T-cell (primary cell): ENCODE measurements at places on chromosomes 12 and 14.

- H3K4me1 ChIP-seq, result no peaks in the 10 kb centered on the region
- H3K4me3 ChIP-seq, result no peak overlapping the region
- no peak for DNase-seq
- H3K36me3 ChIP-seq, result no peaks in the 10 kb centered on the region
Observed at GRCh38 chr12:25480145-25480544, 72.9 kb downstream of the LMNTD1 start.

DNA sequence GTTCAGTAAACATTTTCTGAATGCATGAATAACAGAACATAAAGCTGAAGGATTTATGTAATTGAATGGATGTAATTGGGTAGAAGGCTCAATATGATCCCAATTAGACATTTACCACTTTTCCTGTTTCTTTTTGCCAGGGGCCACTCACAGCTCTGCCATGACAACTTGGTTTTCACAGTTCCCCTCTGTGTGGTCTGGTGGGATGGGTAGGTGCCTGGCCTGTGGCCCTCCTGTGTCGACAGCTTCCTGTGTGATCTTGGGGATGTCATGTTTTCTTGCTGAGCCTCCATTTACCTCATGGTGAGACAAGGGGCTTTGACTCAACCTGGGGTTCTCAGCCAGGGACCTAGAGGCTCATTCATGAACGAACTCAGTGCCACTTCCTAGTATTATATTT, 12.6 kb upstream of the SERPINA10 start:
- no peak overlapping the region for H3K4me3 ChIP-seq
- DNase-seq, result no peak
- H3K27me3 ChIP-seq, result no peaks in the 10 kb centered on the region
- H3K27ac ChIP-seq, result no peak overlapping the region

DNA sequence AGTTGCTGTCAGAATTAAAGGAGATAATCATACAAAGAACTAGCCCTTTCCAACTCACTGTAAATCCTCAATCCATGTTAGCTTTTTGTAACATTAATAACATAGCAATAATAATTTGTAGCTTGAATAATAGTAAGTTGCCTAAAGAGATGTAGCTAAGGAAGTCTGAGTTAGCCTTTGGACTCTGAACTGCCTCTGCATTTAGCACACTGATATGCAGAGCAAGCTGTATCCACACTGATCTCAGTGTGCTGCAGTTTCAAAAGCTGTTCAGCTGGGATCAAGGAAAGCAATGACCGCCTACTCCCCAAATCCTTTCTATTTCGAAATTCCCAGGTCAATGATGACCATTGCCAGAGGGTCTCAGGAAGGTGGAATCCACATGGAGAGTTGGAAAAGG, 99.3 kb upstream of the IFNG-AS1 start:
- H3K4me3 ChIP-seq, result no peak overlapping the region
- H3K27ac ChIP-seq, result no peak overlapping the region
- H3K36me3 ChIP-seq, result no peaks in the 10 kb centered on the region
- no peak for DNase-seq

GRCh38 chr12:54977155-54977554, 7.4 kb downstream of the TESPA1 start:
- DNase-seq, result no peak
- H3K27ac ChIP-seq, result peak overlapping the region; percentile 13
- no peaks in the 10 kb centered on the region for H3K27me3 ChIP-seq
- H3K36me3 ChIP-seq, result no peaks in the 10 kb centered on the region

DNA sequence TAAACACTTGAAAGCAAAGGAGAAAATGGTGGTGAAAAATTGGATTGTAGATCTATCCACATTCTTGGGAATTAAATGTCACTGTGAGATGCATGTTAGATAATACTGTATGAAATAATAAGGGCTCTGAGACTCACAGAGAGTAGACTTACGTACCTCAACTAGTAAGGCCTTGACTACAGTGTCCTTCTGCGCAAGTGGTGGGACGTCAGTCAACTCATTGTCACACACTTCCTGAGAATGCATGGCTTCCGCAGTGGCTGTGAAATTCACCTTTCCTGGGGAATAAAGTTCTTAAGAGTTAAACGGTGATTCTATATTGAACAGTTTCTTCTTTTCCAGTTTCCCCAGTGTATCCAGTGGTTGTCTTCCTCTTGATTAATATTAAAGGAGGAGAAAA, 32.6 kb upstream of the PZP start:
- no peaks in the 10 kb centered on the region for H3K4me1 ChIP-seq
- no peak for DNase-seq
- H3K4me3 ChIP-seq, result no peak overlapping the region
- peak overlapping the region; percentile 45 for H3K27ac ChIP-seq
- no peaks in the 10 kb centered on the region for H3K36me3 ChIP-seq

- no peak overlapping the region for H3K4me3 ChIP-seq
- no peak for DNase-seq
- H3K27ac ChIP-seq, result no peak overlapping the region
- no peaks in the 10 kb centered on the region for H3K36me3 ChIP-seq
Observed at GRCh38 chr14:68501614-68502052, 291.2 kb downstream of the ZFP36L1 start.

GRCh38 chr14:97655169-97655948, 858.2 kb downstream of the VRK1 start:
- no peaks in the 10 kb centered on the region for H3K36me3 ChIP-seq
- no peaks in the 10 kb centered on the region for H3K27me3 ChIP-seq
- no peak for DNase-seq
- H3K27ac ChIP-seq, result no peak overlapping the region
- H3K4me1 ChIP-seq, result no peaks in the 10 kb centered on the region

- no peak overlapping the region for H3K27ac ChIP-seq
- H3K27me3 ChIP-seq, result no peaks in the 10 kb centered on the region
- H3K36me3 ChIP-seq, result no peaks in the 10 kb centered on the region
- no peak overlapping the region for H3K4me3 ChIP-seq
Observed at GRCh38 chr12:66210840-66211239, 21.8 kb downstream of the IRAK3 start.

DNA sequence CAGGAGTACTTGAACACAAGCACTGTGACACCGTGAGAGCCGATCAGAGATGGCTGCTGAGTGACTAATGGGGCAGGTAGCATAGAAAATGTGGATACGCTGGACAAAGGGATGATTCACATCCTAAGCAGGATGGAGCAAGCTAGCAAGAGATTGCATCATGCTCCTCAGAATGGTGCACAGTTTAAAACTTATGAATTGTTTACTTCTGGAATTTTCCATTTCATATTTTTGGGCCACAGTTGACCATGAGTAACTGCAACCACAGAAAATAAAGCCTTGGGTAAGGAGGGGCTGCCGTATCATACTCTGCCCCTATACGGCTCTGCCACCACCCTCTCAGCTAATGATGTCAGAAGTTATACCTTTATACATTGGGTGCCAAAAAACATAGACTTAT, 23.3 kb upstream of the MARK3 start:
- no peaks in the 10 kb centered on the region for H3K36me3 ChIP-seq
- no peaks in the 10 kb centered on the region for H3K27me3 ChIP-seq
- no peaks in the 10 kb centered on the region for H3K4me1 ChIP-seq
- H3K27ac ChIP-seq, result no peak overlapping the region

DNA sequence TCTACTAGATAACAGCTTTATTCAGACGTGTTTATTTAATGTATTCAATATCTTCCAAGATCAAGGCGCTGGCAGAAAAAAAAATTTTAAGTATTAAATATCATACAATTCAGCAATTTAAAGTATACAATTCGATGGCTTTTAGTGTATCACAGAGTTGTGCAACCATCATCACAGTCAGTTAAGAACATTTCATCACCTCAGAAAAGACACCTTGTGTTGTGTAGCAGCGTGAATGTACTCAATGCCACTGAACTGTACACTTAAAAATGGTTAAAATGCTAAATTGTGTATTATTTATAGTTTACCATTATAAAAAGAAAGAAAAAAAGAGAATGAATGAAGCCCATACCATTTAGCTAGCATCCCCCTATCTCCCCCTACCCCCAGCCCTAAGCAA, 96.4 kb downstream of the RIN3 start:
- peaks cover 2% of the 10 kb centered on the region for H3K36me3 ChIP-seq
- H3K27ac ChIP-seq, result no peak overlapping the region
- H3K4me3 ChIP-seq, result no peak overlapping the region
- H3K27me3 ChIP-seq, result no peaks in the 10 kb centered on the region
- no peak for DNase-seq

DNA sequence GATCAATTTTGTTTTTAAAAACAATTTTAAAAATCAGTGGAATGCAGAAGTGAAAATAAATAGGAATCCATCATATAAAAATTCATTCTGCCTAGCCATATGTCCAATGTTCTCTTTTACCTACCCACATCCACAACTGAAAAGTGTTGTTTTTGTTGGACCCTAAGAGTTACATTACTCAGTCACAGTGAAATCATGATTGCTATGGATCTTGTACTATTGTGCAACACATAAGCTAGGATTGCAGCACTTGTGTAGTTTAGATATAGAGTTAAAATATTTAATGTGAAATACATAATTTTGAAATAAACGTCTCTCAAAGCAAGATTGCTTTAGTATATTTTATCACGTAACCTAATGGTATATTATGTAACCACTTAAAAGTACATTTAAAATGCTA, 213.3 kb upstream of the CLEC14A start:
- H3K27me3 ChIP-seq, result peaks cover 8% of the 10 kb centered on the region
- H3K4me1 ChIP-seq, result no peaks in the 10 kb centered on the region
- no peak overlapping the region for H3K27ac ChIP-seq
- H3K4me3 ChIP-seq, result no peak overlapping the region
- DNase-seq, result no peak

- DNase-seq, result no peak
- no peaks in the 10 kb centered on the region for H3K27me3 ChIP-seq
- no peak overlapping the region for H3K27ac ChIP-seq
- no peaks in the 10 kb centered on the region for H3K36me3 ChIP-seq
- no peaks in the 10 kb centered on the region for H3K4me1 ChIP-seq
Observed at GRCh38 chr12:58741226-58741625, 179.1 kb downstream of the LRIG3 start.

- no peak overlapping the region for H3K4me3 ChIP-seq
- no peaks in the 10 kb centered on the region for H3K27me3 ChIP-seq
- H3K27ac ChIP-seq, result peak overlapping the region; percentile 84
- peaks cover 14% of the 10 kb centered on the region for H3K4me1 ChIP-seq
Observed at GRCh38 chr12:9708853-9709252, 24.0 kb downstream of the CLECL1 start.

DNA sequence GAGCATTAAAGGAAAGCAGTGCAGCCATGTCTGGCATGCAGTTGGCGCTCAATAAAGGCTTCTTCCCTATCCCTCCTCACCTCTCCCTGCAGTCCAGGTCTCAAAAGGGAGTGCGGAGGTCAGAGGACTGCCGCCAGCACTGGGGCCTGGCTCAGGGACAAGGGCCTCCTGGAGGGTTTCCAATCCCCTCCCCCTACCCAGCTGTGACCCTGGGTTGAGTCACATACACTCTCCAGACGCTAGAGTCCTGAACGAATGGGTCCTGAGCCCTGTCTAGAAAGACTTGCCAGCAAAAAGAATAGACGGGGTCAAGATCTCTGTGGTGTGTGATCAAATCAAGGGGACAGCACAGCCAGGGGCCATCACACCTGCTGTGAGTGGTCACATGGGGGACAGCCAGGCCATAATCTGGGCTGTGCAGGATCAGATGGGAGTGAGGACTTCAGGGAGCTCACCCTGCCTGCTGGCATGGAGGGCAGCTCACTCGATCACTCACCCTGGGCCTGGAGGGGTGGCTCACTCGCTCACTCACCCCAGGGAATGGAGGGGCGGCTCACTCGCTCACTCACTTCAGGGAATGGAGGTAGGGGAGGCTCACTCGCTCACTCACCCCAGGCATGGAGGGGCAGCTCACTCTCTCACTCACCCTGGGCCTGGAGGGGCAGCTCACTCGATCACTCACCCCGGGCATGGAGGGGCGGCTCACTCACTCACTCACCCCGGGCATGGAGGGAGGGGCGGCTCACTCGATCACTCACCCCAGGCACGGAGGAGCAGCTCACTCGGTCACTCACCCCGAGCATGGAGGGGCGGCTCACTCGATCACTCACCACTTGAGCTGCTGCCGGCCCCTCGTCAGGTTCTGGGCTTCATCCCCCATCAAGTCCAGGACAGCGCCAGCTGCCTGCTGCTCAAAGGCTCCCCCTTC, 12.8 kb downstream of the CFAP73 start:
- no peaks in the 10 kb centered on the region for H3K4me1 ChIP-seq
- no peak for DNase-seq
- peaks cover 14% of the 10 kb centered on the region for H3K36me3 ChIP-seq
- no peaks in the 10 kb centered on the region for H3K27me3 ChIP-seq

GRCh38 chr12:59067083-59067482, 146.8 kb upstream of the LRIG3 start:
- no peak for DNase-seq
- H3K36me3 ChIP-seq, result no peaks in the 10 kb centered on the region
- no peaks in the 10 kb centered on the region for H3K27me3 ChIP-seq
- H3K4me3 ChIP-seq, result no peak overlapping the region

DNA sequence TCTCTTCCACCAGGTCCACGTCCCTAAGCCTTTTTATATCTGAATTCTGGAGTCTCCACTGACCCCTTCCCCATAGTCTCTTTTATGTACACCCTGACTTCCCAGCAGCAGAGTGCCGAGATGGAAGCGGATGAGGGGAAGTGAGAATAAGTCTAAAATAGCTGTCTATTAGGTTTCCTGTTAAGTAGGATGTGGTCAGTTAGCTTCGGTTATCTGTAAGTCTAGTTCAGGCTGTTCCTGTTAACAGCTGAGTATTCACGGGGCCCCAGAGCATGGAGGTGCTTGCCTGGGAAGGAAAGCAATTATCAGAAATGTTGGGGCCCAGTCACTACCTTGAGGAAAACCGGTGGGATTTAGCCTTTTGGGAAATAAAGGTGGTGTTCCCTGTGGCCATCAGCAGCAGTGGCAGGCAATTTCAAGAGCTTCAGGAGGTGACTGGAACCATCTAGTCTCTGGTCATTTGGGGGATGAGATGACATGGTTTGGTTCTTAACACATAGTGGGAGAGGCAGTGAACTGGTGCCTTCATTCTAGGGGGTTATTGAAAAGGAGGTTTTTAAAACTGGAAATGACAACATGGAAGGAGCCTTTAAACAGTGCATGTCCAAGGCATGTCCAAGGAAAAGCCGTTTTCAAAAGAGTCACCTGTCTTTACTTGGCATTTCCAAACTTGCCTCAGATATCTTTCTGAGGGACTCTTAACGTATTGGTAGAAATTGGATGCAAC, 21.8 kb downstream of the CHST11 start:
- DNase-seq, result no peak
- H3K4me1 ChIP-seq, result peaks cover 79% of the 10 kb centered on the region
- peak overlapping the region; percentile 57 for H3K4me3 ChIP-seq

DNA sequence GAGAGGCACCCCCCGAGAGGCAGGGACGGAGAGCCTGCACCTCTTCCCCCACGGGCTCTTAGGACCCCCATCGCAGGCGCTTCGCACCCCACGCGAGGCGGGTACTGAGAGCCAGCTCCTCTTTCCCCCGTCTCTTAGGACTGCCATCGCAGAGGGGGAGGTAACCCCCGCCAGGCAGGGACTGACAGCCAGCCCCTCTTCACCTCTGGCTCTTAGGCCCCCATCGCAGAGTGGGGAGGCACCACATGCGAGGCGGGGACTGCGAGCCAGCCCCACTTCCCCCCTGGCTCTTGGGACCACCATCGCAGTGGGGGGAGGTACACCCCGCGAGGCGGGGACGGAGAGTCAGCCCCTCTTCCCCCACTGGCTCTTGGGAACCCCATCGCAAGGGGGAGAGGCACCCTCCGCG, 46.1 kb downstream of the DDX11 start:
- peak overlapping the region; percentile 44 for H3K4me3 ChIP-seq
- no peaks in the 10 kb centered on the region for H3K36me3 ChIP-seq
- peaks cover 6% of the 10 kb centered on the region for H3K4me1 ChIP-seq

GRCh38 chr12:129540249-129540648, 363.6 kb downstream of the TMEM132D start:
- no peaks in the 10 kb centered on the region for H3K4me1 ChIP-seq
- no peak overlapping the region for H3K4me3 ChIP-seq

GRCh38 chr12:93567174-93567573, 5.3 kb upstream of the SOCS2 start:
- no peak overlapping the region for H3K27ac ChIP-seq
- no peaks in the 10 kb centered on the region for H3K36me3 ChIP-seq
- no peak overlapping the region for H3K4me3 ChIP-seq
- peaks cover 8% of the 10 kb centered on the region for H3K4me1 ChIP-seq
